CD4-positive, alpha-beta T cell treated with Interleukin-6 at 100 ng/mL for 8 hours (primary cell): ENCODE measurements at places on chromosomes 2 and 18.

- no peak for DNase-seq
Observed at GRCh38 chr2:102520801-102521200, 47.8 kb downstream of the SLC9A4 start.

- DNase-seq, result no peak
Observed at GRCh38 chr2:174436351-174436750, 40.8 kb downstream of the SCRN3 start.

GRCh38 chr2:205660521-205661124 is 21.7 kb upstream of the NRP2 start:
- peak; percentile 40 for DNase-seq

DNA sequence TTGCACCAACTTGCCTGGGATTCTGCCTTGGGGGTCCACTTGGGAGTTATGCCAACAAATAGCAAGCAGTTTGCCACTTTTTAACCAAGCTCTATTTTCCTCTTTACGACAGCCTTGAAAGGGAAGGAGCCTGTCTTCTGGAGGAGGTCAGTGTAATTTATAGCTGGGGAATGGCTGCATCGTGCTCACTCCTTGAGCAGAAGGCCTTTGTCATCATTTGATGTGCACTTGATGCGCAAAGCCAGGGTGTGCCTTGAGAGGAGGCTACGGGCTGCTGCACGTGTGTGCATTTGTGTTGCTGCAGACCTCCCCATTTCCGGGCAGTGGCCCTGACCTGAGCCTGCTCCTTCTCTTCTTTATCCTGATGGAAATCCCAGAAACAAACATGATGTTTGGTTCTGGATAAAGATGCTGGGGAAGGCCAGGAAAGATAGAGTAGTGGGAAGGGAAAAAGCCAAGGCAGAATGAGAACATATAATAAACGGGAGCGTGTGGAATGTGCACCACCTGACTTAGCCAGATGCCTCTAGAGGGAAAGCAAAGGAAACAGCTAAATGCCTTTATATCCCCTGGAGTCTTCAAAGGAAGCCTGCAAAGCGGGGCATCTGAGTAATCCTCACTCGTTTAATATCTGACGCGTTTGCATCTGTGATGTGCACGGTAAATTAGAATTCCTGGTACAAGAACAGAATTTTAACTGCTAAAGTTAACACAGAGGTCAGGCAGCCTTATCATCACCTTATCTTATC is 68.3 kb upstream of the ZNF521 start:
- no peak for DNase-seq

DNA sequence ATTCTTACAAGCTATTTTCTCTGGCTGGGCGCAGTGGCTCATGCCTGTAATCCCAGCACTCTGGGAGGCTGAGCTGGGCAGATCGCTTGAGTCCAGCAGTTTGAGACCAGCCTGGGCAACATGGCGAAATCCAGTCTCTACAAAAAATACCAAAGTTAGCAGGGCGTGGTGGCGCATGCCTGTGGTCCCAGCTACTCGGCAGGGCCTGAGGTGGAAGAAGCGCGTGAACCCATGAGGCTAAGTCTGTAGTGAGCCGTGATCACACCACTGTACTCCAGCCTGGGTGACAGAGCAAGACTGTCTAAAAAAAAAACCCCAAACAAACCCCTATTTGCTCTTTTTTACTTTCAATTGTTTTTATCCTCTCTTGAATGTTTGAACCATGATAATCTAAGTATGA is 37.0 kb downstream of the PPP4R1 start:
- no peak for DNase-seq

- no peak for DNase-seq
Observed at GRCh38 chr2:1687254-1687653, 57.1 kb downstream of the PXDN start.

- no peak for DNase-seq
Observed at GRCh38 chr18:3615374-3615985, 165.5 kb downstream of the TGIF1 start.

- DNase-seq, result no peak
Observed at GRCh38 chr2:180730976-180731375, 249.4 kb upstream of the UBE2E3 start.

- DNase-seq, result no peak
Observed at GRCh38 chr2:182870227-182870626, 3.8 kb upstream of the FRZB start.

- DNase-seq, result no peak
Observed at GRCh38 chr2:111094691-111095090, 26.0 kb upstream of the BCL2L11 start.
